Hematopoietic multipotent progenitor cell treated with erythropoietin and hydrocortisone succinate and interleukin-3 and kit ligand, for 15 days (in vitro differentiated cells): ENCODE measurements at places on chromosomes 6 and 20.

- no peak for DNase-seq
These were observed 102.1 kb upstream of the NXT1 start for GRCh38 chr20:23248461-23248882.

DNA sequence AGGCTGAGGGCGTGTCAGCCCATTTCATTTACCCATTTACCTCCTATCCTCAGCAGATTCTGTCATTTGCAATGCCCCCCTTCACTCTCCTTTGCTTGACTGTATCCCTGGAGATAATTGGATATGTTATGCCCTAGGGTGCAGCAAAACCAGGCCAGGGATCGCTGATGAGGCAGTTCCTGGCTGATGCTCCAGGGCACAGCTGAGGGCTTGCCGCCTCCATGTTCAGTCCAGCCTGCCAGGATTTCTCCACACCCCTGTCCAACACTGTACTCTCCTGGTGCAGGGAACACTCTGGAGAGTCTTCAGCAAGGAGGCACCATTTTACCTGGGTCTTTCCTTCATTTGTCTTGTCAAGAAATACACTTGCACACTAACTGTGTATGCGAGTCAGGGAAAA lies 532.1 kb upstream of the CHD6 start:
- no peak for DNase-seq

- no peak for DNase-seq
These were observed 42.3 kb upstream of the RALGAPA2 start for GRCh38 chr20:20754714-20755113.

DNA sequence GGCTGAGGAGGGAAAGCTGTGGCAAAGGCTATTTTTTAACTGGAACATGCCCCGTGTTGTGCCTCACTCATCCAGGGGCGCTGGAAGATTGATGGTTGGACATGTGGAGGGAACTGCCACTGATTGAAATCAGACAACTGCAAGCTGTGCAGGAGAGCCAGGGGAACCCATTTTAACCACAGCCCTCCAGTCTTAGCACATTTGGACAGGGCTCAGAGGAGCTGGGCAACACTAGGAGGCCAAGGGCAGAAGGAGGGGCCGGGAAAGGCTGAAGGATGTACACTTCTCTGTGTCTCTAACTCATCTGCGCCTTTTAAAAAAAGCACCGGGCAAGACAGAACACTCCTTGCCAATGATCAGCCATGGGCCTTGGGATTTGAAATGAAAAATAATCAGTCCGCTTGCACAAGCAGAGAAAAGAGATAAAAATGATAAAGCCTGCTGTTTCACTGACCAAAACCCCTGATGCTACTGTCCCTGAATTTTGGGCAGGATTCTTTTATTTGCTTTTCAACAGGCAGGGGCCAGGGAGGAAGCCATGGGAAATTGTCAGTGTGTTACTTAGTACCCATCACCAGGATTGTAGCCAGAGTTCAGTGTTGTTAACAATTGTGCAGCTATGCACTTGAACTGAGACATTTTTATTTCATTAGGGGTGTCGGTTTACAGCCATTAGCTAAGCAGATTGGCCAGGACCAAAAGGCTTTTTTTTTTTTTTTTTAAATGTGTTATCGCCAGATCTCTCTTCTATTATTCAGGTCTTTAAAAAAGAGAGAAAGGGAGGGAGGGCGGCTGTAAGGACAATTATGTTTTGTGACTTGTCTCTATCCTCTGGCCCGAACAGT lies 109.3 kb upstream of the EYA4 start:
- no peak for DNase-seq

DNA sequence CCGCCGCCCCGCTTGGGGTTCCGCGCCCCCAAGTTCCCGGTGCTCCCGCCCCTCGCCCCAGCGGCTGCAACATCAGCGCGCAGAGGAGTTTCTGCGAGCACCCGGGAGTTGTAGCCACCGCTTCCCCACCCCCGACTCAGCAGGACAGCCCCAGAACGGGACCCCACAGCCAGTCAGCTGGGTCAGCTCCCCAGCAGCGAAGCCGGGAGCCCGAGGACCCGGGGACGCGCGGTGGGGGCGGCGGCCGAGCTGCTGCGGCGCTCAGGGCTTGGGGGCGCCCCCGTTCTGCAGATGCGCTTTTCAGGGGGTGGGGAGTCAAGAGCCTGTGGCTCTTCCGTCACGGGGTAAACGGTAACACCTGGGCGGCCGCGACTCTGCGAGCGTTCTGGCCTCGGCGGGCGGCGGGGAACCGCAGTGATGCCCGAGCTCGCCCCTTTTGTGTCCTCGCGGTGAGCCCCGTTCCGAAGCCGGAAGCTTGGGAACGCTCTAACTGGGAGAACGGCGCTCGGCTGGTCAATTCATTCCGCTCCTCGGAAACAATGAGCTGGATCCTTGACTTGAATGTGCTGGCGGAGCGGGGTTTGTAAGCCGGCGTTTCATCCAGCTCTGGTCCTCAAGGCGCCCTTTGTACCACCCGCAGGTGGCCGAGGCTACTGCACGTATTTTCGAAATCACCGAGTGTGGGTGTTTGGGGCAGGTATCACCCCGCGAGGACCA lies 774 bp downstream of the PLEKHG1 start:
- DNase-seq, result peak; percentile 33

DNA sequence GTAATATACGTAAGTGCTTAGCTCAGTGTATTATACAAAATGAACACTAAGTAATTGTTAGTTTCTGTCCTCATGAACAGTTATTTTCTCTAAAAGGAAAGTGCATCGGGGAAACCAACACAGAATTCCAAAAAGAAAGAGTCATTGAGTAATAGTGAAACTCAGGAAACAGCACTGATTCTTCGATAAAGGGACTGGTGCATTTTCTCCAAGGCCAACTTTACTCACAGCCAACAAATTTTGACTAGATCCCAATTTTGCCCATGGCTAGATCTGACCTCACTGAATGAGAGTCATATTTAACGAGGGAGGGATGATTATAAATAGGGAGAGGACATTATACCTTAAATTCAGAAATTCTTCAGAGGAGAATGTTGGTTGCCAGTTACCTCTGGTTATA lies 390.9 kb upstream of the NRSN1 start:
- DNase-seq, result no peak

GRCh38 chr20:5887386-5887785 lies 62.9 kb downstream of the TRMT6 start:
- no peak for DNase-seq

DNA sequence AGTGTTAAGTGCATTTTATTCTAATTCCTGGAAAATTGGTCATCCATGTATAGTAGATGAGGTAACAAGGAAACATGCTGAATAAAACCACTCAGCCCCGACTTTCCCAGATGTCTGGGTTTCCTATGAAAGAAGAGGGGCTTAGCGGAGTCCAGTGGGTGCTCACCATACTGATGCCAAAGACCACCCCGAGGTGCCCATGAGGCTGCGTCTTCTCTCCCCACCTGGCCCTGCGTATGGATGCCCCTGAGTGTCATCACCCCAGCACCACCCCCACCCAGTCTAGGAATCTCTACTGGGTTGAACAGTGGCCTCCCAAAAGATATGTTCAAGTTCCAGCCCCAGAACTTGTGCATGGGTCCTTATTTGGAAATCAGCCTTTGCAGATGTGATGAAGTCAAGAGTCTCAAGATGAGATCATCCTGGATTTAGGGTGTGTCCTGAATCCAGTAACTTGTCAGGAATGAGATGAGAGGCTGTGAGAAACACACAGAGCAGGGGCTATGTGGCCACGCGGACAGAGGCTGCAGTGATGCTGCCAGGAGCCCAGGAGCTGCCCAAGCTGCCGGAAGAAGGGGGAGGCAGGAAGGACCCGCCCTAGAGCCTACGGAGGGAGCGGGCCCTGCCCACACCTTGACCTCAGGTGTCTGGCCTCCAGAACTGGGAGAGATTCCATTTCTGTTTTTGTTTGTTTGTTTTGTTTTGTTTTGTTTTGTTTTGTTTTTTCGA lies 124.6 kb upstream of the CDH4 start:
- no peak for DNase-seq

GRCh38 chr6:161917645-161918044 lies 643.8 kb upstream of the AGPAT4 start:
- no peak for DNase-seq

GRCh38 chr20:36821964-36822437 lies 48.4 kb upstream of the DSN1 start:
- no peak for DNase-seq

GRCh38 chr20:49752201-49752903 lies 38.7 kb upstream of the B4GALT5 start:
- no peak for DNase-seq

DNA sequence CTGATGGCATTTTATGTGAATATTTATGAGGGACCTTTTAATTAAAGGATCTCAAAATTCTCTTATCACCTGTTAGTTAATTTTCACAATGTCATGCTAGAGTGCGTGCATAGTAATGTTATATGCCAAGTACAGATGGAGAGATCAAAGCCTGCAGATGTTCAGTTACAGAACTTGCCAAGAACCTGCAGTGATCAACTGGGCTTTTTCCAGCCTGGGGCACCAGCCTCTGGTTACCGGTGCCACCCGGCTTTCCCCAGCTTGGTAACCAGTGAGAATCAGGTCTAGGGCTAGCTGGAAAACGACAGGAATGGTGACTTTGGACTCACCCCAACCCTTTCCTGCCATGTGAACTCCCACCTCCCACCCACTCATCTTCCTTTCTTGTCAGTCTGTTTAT lies 91.8 kb downstream of the CAP2 start:
- no peak for DNase-seq

DNA sequence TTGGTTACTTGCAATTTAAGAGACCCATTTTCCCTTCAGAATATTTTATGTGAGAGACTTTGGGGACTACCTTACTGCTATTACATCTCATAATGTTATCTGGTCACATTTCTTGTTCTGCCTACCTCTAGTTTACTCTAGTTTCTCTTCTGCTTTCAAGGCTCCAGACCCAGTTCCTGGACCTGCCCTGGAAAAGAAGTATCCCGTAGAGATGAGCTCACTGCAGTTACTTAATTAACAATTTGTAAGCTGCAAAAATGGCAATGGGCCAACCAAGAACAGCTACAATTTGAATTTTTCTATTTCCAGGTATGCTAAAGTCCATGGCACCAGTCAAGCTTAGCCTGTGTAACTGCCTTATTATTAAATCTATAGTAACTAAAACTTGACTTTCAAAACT lies 25.0 kb downstream of the TAB2 start:
- DNase-seq, result no peak

GRCh38 chr6:15927531-15928225 lies 201.2 kb upstream of the MYLIP start:
- DNase-seq, result no peak

GRCh38 chr6:166106076-166106686 lies 61.5 kb downstream of the TBXT start:
- peak; percentile 26 for DNase-seq

GRCh38 chr6:29507319-29507718 lies 19.6 kb upstream of the MAS1L start:
- DNase-seq, result no peak

- DNase-seq, result peak; percentile 29
These were observed 435 bp downstream of the KIFC1 start for GRCh38 chr6:33391922-33392594.

- DNase-seq, result no peak
These were observed 137.2 kb downstream of the EDN3 start for GRCh38 chr20:59437601-59438031.
